ENCODE measurements at places on chromosomes 3 and 15. TPM values are rescaled to one million over a fixed set of nuclear protein-coding genes. Genes with fewer than 3 reads are reported as not detected.

- H3K27ac ChIP-seq: no peak overlapping the region
- no peaks in the 10 kb centered on the region for H3K4me1 ChIP-seq
- no peaks in the 10 kb centered on the region for H3K36me3 ChIP-seq
- no peak overlapping the region for H3K4me3 ChIP-seq
- no peak for DNase-seq
Observed at GRCh38 chr3:81048058-81048665, 713.3 kb downstream of the GBE1 start.

The CHRNA5 gene
- 0.82 TPM for total RNA-seq

The MORC1 gene
- not detected for total RNA-seq

DNA sequence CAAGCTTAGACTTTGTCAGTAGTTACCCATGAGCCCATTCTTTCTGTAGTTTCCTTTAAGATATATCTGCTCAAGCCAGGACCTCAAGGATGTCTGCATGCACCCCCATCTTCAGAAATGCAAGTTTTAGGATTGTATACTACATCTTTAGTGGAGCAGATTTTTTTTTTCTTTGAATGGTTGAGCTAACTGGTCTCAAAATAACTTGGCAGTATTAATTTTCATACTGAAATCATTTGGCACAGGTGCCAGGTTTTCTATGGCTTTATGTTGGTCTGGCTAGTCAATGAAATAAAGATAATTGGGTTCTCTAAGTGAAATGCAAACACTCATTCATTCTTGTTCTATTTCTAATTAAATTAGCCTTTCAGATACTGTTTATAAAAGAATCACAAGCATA lies 108.9 kb downstream of the ATG7 start:
- no peaks in the 10 kb centered on the region for H3K27me3 ChIP-seq
- H3K4me1 ChIP-seq: peaks cover 4% of the 10 kb centered on the region
- DNase-seq: no peak

The RASGRF1 gene
- total RNA-seq: 0.75 TPM

The PLS1 gene
- total RNA-seq: 507 TPM

Measured in transverse colon (tissue), 4 donors.